CD4-positive, alpha-beta T cell treated with Interleukin-10 for 1 hour (primary cell): ENCODE measurements at places on chromosomes 3 and 15.

- DNase-seq: no peak
These were observed 75.6 kb downstream of the RAD18 start for GRCh38 chr3:8887435-8888300.

DNA sequence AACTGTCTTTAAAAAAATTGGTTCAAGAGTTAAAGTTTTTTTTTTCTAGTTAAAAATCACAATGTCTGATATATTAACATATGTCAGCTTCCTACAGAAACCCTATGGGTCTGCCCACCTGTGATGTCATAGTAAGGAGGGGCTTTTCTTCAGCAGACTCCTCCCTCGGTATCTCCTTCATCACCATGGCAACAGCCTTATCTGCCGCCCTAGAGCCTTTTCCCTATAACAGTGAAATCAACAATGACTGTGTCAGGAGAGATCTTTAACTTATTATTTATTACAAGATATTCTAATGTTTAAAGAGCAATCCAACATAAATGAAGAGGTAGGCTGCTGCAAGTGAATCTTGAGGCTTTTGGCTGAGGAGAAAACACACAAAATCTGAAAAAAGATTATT, 138.7 kb downstream of the PEX5L start:
- peak; percentile 18 for DNase-seq

DNA sequence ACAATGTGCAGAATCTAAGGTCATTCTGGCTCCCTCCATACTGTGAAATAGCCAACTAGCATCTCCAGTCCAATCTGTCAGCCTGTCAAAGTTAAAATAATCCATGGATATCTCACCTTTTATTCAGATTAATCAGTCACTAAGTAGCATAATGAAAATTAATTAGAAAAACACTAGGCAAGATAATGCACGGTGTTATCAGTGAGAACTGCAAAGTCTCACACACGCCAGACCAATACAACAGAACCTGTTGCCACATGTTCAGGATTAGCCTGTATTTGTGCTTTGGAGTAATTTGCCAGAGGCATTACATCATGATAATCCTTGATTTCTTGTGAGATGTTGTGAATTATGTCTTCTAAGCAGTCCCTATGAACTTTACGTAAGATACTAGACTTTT, 820.4 kb upstream of the ALCAM start:
- no peak for DNase-seq

DNA sequence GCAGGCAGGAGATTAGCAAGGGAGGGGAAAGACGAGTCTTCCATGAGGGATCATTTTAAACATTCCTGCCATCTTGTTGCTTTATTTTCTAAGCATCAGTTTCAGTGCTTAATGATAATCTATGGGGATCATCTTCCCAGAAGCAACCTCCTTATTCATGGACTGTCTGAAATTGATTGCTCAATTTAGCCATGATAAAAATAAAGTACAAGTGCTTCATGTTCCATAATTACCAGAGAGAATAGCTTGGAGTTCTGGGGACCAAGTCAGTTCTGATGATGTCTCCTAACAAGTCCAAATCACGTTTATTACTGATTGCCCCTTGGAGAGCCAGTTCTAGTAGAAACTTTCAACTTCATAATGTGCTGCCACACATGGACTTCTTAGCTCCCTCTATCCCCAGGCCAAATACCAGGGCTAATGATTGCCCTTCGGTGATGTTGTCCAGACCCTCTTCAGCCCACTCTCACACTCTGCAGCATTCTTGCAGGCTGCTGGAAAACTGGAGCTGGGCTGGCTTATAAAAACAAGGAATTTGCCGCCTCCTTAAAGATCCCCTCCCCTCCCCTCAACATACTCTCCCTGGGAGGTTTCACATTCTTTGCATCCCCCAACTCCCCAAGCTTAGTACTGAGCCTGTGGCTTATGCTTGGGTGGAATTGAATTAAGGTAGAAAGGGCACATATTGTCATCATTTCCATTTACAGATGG, 222.1 kb upstream of the ADAMTS9 start:
- no peak for DNase-seq

DNA sequence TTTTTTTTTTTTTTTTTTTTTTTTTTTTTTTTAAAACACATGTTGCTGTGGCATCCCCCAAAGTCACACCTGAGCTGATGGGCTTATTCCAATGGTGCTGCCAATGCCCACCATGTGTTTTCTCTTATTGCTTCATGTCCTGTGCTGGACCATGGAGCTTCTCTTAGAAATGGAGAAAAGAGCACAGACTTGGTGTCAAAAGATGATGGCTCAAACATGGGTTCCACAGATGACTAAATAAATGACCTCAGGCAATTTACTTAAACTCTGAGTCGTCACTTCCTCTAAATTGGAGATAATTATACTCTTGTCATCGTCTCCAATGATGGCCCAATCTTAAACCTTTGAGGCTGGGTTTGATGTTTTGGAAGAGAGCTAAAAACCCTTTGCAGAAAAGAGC, 28.1 kb downstream of the CHST2 start:
- no peak for DNase-seq

GRCh38 chr3:158991146-158991705, 189.4 kb downstream of the MFSD1 start:
- no peak for DNase-seq

DNA sequence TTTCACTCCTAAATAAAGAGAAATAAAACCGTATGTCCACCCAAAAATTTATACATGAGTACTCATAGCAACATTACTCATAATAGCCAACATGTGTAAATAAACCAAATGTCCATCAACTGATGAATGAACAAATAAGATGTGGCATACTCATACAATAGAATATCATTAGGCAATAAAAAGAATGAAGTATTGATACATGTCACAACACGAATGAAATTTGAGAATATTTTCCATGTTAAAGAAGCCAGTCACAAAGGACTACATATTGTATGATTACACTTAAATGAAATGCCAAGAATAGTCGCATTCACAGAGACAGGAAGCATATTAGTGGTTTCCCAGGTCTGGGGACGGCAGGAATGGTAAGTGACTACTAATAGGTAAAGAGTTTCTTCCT, 869.2 kb downstream of the IGSF11 start:
- no peak for DNase-seq

- DNase-seq: no peak
These were observed 252.2 kb upstream of the RGMA start for GRCh38 chr15:93341164-93341563.

DNA sequence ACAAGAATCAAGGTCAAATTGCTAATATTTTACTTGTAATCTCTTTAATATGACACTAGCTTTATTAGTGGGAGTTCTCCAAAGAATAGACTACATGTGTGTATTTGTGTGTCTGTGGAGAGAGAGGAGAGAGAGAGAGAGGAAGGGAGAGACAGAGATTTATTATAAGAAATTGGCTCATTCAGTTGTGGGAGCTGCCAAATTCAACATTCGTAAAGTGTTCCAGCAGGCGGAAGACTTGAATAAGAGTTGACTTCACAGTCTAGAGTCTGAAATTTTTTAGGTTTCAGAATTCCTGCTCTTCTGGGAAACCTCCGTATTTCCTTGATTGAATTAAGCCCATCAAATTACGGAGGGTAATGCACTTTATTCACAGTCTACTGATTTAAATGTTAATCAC, 4.7 kb upstream of the CLDN1 start:
- DNase-seq: no peak

GRCh38 chr3:71921036-71921435, 136.1 kb upstream of the PROK2 start:
- DNase-seq: no peak

DNA sequence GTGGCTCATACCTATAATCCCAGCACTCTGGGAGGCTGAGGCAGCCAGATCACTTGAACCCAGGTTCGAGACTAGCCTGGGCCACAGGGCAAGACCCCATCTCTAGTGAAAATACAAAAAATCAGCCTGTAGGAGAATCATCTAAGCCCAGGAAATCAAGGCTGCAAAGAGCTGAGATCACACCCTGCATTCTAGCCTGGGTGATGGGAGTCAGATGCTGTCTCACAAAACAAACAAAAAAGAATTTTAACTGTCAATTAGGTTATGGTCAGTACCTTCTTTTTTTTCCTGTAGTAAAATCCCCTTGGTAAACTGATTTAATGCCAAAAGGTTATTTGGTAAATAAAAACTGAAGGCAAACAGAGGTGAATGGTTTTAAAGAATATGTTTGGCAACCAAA, 29.0 kb downstream of the TMCC1 start:
- no peak for DNase-seq

- DNase-seq: peak; percentile 45
These were observed 6.7 kb downstream of the TNFSF10 start for GRCh38 chr3:172516318-172517214.

- DNase-seq: no peak
These were observed 212.1 kb upstream of the ROBO2 start for GRCh38 chr3:76827701-76828226.

GRCh38 chr3:117567906-117568305, 858.3 kb downstream of the TUSC7 start:
- no peak for DNase-seq

- no peak for DNase-seq
These were observed 92.3 kb upstream of the TJP1 start for GRCh38 chr15:29914511-29914926.

DNA sequence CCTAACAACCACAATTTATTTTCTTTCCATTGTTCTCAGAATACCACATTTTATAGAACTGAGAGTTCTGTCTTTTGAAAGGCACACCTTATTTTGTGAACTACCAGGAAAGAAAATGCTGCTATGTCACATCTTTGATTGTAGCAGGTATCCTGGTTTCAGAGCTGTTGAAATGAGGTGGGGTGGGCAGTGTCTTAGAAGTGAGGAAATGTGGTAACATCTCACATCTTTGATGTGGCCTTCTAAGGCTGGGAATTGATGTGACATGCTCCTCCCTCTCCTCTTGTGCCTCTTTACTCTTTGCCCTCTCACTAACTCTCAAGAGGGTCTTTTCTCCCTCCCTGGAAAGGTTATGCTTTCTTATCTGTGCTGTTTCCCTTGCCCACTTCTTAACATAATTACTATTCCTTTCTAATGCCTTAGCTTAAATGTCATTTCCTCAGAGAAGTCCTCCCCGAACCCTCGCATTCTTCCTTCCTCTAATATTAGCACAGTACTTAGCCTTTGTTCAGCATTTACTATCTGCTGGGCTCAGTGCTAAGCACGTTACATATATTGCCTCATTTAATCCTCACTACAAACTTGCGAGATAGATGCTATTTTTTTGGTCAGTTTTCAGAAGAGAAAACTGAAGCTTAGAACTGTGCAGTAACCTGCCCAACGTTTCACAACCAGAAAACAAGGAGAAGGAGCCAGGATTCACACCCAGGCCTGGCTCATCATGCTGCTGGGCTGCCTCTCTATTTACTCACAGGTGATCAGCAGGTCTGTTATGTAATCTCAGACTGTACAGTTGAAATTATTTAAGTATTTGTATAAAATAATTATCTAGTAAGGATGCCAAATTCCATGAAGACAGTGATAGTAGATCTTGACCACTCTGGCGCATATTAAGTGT, 24.0 kb upstream of the SPTSSB start:
- DNase-seq: peak; percentile 54

GRCh38 chr15:52844823-52845222, 54.7 kb upstream of the ONECUT1 start:
- no peak for DNase-seq

GRCh38 chr3:30495172-30496065, 111.0 kb upstream of the TGFBR2 start:
- no peak for DNase-seq

DNA sequence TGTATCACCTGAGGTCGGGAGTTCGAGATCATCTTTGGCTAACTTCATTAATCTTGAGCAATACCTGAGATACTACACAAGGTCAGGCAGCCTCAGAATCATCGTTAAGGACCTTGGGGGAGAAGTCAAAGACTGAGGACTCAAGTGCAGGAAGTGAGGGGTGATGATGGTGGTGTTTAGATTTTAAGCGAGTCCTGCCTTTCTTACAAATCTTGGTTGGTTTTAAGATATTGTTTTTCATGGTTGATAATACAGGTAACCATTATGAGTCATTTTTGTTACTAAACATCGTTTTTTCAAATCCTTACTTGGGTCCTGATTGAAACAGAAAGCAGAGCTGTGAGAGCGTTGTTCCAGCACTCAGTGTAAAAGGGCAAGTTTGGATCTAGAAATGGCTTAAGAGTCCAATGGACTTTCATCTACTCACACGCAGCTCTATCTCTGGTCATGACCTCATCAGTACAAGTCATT, 4.1 kb downstream of the RASGRP1 start:
- no peak for DNase-seq

GRCh38 chr15:70281811-70282307, 184.1 kb upstream of the TLE3 start:
- no peak for DNase-seq

DNA sequence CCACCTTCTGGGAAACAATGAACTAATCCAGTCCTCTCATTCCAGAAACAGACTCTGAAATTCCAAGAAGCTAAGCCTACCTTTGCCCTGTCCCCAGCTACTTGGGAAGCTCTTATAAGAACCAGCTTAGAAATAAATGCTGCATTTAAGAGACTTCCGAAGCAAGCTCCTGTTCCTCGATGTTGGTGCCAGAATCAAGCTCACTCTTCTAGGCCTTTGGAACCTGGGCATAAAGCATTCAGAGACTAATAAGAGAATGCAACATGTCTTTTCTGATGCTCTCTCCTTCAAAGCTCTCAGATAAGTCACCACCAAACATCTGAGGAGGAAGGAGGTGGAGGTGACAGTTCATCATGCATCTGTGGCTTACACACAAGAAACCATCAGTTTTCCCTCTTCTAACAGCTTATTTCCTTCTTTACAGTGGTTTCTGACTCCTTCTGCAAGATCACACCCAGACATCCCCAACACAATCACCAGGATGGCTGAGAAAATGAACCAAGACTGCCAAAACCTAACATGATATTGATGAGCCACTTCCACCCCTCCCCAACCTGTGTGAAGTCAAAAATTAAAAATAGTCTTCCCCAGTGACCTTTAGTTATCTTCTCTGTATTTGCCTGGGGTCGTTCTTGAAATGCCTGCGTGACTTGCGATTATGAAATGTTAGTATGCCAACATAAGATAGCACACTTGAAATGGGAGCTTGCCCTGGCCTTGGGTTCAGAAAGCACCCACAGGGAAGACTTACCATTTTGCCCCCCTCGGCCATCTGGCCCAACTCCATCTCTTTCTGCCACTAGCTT, 11.5 kb downstream of the ARHGEF3 start:
- peak; percentile 53 for DNase-seq

- no peak for DNase-seq
These were observed 416.0 kb downstream of the SHQ1 start for GRCh38 chr3:72432246-72432645.

DNA sequence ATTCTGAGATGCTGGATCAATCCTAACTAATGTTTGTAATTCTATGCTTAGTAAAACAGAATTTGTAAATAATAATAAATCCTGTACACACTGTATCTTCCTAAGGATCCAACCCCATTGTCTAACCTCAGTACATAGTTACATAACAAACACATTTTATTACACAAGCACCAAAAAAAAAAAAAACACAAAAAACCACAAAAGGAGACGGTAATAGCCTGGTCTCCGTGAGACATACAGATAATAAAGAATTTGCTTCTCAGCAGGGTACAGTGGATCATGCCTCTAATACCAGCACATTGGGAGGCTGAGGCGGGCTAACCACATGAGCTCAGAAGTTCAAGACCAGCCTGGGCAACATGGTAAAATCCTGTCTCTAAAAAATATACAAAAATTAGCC, 558.7 kb downstream of the MAGI1 start:
- no peak for DNase-seq

- DNase-seq: no peak
These were observed 31.2 kb upstream of the DUT start for GRCh38 chr15:48300038-48300437.

GRCh38 chr15:46039703-46040102, 404.9 kb downstream of the SQOR start:
- DNase-seq: no peak
